ENCODE measurements at places on chromosomes 16 and 17. TPM values are rescaled to one million over a fixed set of nuclear protein-coding genes. Genes with fewer than 3 reads are reported as not detected.
A peak's percentile ranks its signal among the peaks of the same experiment; 100 is the strongest.

SCNN1G gene
- 0.54 TPM for total RNA-seq

- H3K4me1 ChIP-seq, result no peaks in the 10 kb centered on the region
- no peak overlapping the region for H3K27ac ChIP-seq
- no peak overlapping the region for H3K4me3 ChIP-seq
- H3K36me3 ChIP-seq, result no peaks in the 10 kb centered on the region
- no peak for DNase-seq
Observed at GRCh38 chr16:619476-620100, 11.2 kb upstream of the WFIKKN1 start.

DNA sequence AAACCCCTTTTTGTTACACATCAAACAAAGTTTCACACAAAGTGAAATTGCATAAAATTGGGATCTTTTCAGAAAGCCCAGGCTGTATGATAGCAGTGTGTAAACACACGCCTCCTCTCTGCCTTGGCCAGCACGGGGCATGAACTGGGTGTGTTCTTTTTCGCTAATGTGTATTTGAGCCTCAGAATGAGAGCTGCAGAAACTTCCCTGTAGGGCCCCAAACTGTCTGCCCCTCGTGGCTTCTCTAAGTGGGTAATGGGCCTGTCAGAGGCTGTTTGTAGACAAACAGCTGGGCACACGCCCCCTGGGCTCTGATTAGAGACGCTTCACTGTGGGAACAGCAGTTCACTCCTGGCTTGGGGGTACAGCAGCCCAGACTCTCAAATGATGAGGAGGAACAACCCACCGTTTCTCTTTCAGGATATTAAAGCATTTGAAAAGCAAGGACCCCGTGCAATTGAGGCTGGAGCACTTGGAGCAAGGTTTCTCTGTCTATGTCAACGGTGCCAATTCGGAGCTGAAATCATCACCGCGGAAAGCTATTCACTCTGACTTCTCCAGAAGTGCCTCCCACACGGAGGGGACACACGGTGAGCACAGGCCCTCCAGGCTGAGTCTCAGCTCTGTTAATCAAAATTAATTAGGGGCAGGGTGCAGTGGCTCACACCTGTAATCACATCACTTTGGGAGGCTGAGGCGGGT lies 78.4 kb downstream of the KATNIP start:
- peaks cover 5% of the 10 kb centered on the region for H3K4me1 ChIP-seq
- H3K36me3 ChIP-seq, result no peaks in the 10 kb centered on the region
- no peaks in the 10 kb centered on the region for H3K27me3 ChIP-seq
- H3K27ac ChIP-seq, result no peak overlapping the region

DNA sequence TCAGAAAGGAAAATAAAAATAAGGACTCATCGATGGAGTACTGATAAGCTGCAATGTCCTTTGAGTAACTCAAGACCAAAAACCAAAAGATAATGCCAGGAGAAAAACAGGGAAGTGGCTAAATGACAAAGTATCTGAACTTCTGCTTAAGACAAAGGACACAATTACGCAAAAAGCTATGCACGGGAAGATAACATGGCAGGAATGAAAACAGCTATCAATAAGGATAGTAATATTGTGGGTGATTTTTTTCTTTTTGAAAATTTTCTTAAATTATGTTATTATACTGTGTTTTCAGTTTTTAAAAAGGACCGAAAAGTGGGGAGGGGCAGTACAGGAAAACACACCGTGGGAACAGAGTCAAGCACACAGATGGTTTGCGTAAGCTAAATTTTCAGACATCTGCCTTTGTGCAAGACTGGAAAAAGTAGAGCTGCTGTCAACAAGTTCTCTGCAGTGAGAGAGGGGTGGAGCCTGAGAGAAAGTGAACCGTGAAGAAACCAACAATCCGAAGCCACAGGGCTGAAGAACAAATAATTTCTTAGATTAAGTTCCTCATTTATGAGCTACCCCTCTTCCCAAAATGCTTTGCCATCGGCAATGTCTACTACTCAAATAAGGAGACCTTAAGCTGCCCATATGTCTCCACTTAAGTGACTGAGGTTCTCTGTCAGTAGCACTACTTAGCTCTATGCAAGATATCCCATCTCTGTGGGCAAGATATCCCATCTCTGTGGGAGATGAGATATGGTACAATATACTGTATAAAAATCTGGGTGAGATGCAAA lies 99.9 kb upstream of the CORO6 start:
- peak; percentile 83 for DNase-seq
- H3K36me3 ChIP-seq, result no peaks in the 10 kb centered on the region
- H3K4me1 ChIP-seq, result peaks cover 53% of the 10 kb centered on the region
- peak overlapping the region; percentile 78 for H3K27ac ChIP-seq
- H3K4me3 ChIP-seq, result no peak overlapping the region
- H3K27me3 ChIP-seq, result no peaks in the 10 kb centered on the region

DNA sequence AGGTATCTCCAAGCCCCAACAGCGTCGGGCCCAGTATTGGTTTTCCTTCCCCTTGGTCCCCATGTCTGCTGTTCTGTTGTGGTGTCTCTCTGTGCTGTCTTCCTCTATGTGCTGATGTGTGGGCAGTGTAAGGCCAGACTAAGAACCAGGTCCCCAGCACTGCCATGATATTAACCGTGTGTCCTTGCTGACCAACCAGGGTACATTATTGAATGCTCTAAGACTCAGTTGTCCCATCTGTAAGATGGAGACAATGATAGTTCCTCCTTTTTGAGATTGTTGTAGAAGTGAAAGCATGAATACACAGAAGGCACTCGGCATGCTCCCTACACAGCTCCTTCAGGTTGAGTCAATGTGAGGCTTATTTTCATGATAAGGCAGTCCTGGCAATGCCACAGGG lies 20.6 kb downstream of the AOC3 start:
- H3K27me3 ChIP-seq, result no peaks in the 10 kb centered on the region
- no peak overlapping the region for H3K4me3 ChIP-seq
- DNase-seq, result no peak

Data from Peyer's patch (tissue), 4 donors.